Upper lobe of right lung (tissue), 1 donor: ENCODE measurements at places on chromosomes 3 and 15. TPM values are rescaled to one million over a fixed set of nuclear protein-coding genes. Genes with fewer than 3 reads are reported as not detected.
A peak's percentile ranks its signal among the peaks of the same experiment; 100 is the strongest.

GRCh38 chr3:164658125-164658524 is 420.2 kb downstream of the SI start:
- no peak for DNase-seq
- H3K4me3 ChIP-seq = no peak overlapping the region
- H3K27ac ChIP-seq = no peak overlapping the region
- H3K4me1 ChIP-seq = no peaks in the 10 kb centered on the region
- H3K36me3 ChIP-seq = no peaks in the 10 kb centered on the region

GRCh38 chr3:85050821-85051220 is 92.0 kb downstream of the CADM2 start:
- H3K4me1 ChIP-seq = no peaks in the 10 kb centered on the region
- H3K4me3 ChIP-seq = no peak overlapping the region
- H3K27ac ChIP-seq = no peak overlapping the region
- no peaks in the 10 kb centered on the region for H3K27me3 ChIP-seq

The NEK10 gene
- 0.49 TPM for total RNA-seq

DNA sequence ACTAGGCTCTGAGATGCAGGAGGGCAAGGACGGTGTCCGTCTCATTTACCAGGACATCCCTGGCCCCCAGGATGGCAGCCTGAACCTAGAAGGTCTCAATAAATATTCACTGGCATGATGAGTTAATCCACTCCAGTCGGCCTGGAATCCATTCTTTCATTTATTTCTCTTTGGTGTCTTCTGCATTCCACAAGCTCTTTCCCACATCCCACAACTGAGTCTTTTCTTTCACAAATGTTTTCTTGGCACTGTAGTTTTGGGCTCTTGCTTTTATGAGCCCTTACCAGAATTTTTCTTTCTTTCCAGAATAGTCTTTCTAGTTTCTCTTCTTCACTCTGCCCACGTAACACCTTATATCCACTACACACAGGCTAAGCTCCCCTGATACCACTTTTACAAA is 778.0 kb downstream of the AGBL1 start:
- H3K36me3 ChIP-seq = no peaks in the 10 kb centered on the region
- H3K27ac ChIP-seq = no peak overlapping the region
- no peak overlapping the region for H3K4me3 ChIP-seq

- DNase-seq = peak; percentile 56
- no peak overlapping the region for H3K4me3 ChIP-seq
- no peaks in the 10 kb centered on the region for H3K36me3 ChIP-seq
- peak overlapping the region; percentile 36 for H3K27ac ChIP-seq
- no peaks in the 10 kb centered on the region for H3K27me3 ChIP-seq
These were observed 110.2 kb downstream of the TPRA1 start for GRCh38 chr3:127480196-127480954.

GRCh38 chr3:141321109-141321497 is 47.2 kb upstream of the ZBTB38 start:
- H3K27me3 ChIP-seq = no peaks in the 10 kb centered on the region
- H3K4me1 ChIP-seq = peaks cover 7% of the 10 kb centered on the region
- H3K4me3 ChIP-seq = no peak overlapping the region
- no peak overlapping the region for H3K27ac ChIP-seq
- no peaks in the 10 kb centered on the region for H3K36me3 ChIP-seq

DNA sequence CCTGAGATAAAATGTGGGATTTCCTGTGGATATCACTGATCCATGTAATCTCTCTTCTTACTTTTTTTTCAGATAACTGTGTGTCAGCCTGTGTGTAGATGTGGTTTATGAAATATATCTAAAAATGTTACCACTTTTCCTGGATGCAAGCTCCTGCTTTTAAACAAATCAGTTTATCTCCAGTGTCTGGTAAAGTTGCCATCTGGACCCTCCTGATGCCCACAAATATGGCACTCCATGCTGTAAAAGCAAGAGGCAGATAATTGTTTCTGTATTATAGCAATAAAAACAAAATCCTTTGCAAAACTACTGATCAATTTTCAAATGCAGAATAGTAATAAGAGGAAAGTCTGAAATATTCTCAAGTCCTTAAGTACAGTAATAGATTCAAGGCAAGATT is 7.6 kb upstream of the DCLK3 start:
- no peak overlapping the region for H3K27ac ChIP-seq
- H3K4me1 ChIP-seq = no peaks in the 10 kb centered on the region
- H3K27me3 ChIP-seq = no peaks in the 10 kb centered on the region
- DNase-seq = no peak

- H3K4me3 ChIP-seq = no peak overlapping the region
- no peaks in the 10 kb centered on the region for H3K36me3 ChIP-seq
- DNase-seq = no peak
- no peaks in the 10 kb centered on the region for H3K4me1 ChIP-seq
These were observed 43.8 kb downstream of the TKT start for GRCh38 chr3:53211706-53212702.

- no peaks in the 10 kb centered on the region for H3K36me3 ChIP-seq
- H3K27me3 ChIP-seq = peaks cover 28% of the 10 kb centered on the region
- H3K4me1 ChIP-seq = peaks cover 23% of the 10 kb centered on the region
- peak overlapping the region; percentile 13 for H3K27ac ChIP-seq
These were observed 2.3 kb downstream of the FBN1 start for GRCh38 chr15:48643206-48643605.

The ERICH6 gene
- not detected for total RNA-seq

- no peaks in the 10 kb centered on the region for H3K36me3 ChIP-seq
- DNase-seq = no peak
- no peaks in the 10 kb centered on the region for H3K27me3 ChIP-seq
- H3K4me1 ChIP-seq = no peaks in the 10 kb centered on the region
These were observed 76.4 kb downstream of the USF3 start for GRCh38 chr3:113620091-113620490.

GRCh38 chr15:69497076-69497475 is 44.5 kb downstream of the RPLP1 start:
- no peak overlapping the region for H3K27ac ChIP-seq
- DNase-seq = no peak
- H3K36me3 ChIP-seq = no peaks in the 10 kb centered on the region
- H3K4me3 ChIP-seq = no peak overlapping the region
- no peaks in the 10 kb centered on the region for H3K27me3 ChIP-seq

The SEMA6D gene
- 8.0 TPM for total RNA-seq

DNA sequence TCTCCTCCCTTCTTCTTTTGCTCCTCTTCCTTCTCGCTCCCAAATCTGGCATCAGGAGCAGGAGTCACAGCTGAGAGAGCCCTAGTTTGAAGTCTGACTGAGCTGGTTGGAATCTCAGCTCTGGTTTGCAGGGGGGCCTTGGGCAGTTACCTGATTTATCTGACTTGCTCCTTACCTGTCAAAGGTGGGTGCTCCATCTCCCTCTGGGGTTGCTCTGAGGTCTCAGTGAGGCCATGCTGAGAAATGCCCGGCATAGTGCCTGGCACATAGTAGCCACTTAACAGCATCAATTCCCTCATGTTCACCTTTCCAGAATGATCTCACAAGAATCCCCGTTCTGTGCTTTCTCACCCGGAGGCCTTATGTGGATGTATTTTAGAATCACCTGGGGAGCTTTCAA is 121.2 kb upstream of the CTDSPL start:
- no peak overlapping the region for H3K4me3 ChIP-seq
- H3K27ac ChIP-seq = no peak overlapping the region
- DNase-seq = no peak
- H3K36me3 ChIP-seq = peaks cover 6% of the 10 kb centered on the region
- H3K27me3 ChIP-seq = no peaks in the 10 kb centered on the region
- H3K4me1 ChIP-seq = no peaks in the 10 kb centered on the region

- no peak overlapping the region for H3K27ac ChIP-seq
- H3K27me3 ChIP-seq = no peaks in the 10 kb centered on the region
- no peak overlapping the region for H3K4me3 ChIP-seq
- no peak for DNase-seq
These were observed 3.0 kb upstream of the PPP1R2 start for GRCh38 chr3:195546130-195546560.

DNA sequence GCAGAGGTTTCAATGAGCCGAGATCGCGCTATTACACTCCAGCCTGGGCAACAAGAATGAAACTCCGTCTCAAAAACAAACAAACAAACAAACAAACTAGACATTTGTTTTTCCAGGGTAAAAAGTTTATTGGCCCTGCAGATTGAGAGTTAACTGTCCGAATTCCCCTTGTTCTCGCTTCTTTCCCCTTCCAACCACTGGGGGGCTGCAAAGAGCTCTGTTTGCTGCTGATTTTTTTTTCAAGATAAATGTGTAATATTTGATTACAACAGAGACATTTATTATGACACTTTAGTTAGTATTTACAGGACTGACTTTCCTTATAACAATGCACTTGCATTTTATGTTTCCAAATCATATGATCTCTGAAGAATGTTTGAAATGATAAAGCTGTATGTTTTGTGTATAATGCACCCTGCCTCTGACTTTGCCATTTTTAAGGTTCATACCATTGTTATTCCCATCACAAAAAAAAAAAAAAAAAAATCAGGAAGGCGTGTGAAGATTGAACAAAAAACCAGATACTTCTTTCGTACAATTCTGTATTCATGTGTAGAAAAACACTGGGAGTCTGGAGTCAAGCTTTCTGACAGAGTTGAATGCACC is 2.8 kb downstream of the CLSTN2 start:
- peaks cover 18% of the 10 kb centered on the region for H3K4me1 ChIP-seq
- no peak for DNase-seq

DNA sequence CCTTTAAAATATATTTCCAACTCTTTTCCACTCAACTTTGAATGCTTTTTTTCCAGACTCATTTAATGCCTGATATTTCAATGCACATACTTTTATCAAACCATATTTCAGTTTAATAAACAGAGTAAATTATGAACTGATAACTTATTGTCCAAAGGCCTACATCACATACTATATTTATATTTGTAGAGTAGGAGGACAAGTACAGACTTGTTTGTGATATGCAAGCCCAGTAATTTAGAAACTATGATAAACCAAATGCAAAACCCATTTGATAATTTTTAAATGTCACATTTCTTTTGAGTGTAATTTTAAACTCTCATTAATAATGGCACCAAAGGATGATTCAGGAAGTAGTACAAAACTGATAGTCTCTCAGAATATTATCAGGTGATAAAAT is 3.3 kb downstream of the RFX7 start:
- DNase-seq = no peak
- H3K4me3 ChIP-seq = no peak overlapping the region

DNA sequence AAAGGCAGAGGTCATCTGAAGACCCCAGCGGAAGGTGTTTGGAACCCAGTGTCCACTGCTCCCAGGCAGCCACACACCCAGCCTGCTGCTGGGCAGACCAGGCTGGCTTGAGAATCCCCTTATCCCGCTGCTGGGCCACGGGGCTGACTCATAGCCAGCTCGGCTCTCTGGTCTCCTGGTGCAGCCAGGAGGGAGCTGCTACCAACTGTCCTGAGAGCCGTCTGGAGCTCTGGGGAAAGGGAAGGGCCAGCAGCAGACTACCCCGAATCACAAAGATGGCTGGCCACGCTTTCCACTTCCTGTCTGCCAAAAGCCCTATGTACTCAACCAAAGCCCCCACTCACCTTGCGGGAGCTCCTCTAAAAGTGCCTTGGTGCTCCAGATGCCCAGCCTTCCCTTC is 38.3 kb downstream of the WHAMM start:
- no peaks in the 10 kb centered on the region for H3K36me3 ChIP-seq
- no peak overlapping the region for H3K4me3 ChIP-seq
- peaks cover 4% of the 10 kb centered on the region for H3K4me1 ChIP-seq
- no peaks in the 10 kb centered on the region for H3K27me3 ChIP-seq
- no peak for DNase-seq

GRCh38 chr3:189724356-189724755 is 93.2 kb downstream of the TP63 start:
- no peaks in the 10 kb centered on the region for H3K27me3 ChIP-seq
- H3K4me1 ChIP-seq = no peaks in the 10 kb centered on the region
- H3K27ac ChIP-seq = no peak overlapping the region

The MRPS11 gene
- 33.7 TPM for total RNA-seq

The LRRC31 gene
- total RNA-seq = 1.7 TPM

DNA sequence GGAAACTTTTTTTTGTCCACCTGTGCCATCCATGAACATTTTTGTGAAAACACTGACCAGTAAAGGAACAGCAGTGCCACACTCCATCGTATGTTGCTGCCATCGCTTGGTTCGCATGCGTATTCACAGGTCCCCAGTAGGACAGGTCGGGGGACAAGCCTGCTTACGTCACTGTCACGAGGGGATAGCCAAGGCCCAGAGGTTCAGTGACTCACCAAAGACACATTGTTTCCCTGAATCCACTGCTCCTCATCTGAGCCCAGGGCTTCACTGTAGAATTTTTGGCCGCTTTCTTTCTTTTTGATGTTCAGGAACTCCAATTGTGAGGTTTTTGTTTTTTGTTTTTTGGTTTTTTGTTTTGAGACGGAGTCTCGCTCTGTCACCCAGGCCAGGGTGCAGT is 5.9 kb downstream of the ADPRH start:
- DNase-seq = no peak
- peaks cover 10% of the 10 kb centered on the region for H3K36me3 ChIP-seq
- no peak overlapping the region for H3K27ac ChIP-seq
- peaks cover 28% of the 10 kb centered on the region for H3K4me1 ChIP-seq
- H3K27me3 ChIP-seq = no peaks in the 10 kb centered on the region

- no peak overlapping the region for H3K4me3 ChIP-seq
- no peak overlapping the region for H3K27ac ChIP-seq
- H3K4me1 ChIP-seq = no peaks in the 10 kb centered on the region
- no peak for DNase-seq
- H3K27me3 ChIP-seq = no peaks in the 10 kb centered on the region
These were observed 263.2 kb upstream of the LMCD1 start for GRCh38 chr3:8238432-8238831.

DNA sequence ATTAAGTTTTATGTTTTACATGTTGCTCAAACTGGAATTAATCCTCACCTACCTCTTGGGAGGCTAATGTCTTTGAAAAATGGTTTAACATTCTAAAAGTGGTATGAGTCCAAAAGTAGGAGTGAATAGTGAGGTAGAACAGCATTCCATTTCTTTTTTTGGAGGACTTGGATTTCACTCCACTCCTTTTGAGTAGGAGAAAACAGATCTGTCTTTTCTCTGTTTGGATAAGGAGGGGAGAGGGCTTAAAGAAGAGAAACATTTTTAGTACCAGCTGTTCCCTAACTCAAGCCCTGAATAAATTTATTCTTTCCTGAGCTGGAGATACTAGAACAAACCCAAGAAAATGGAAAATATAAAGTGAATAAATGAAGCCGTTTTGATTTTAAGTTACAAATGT is 687.9 kb downstream of the MECOM start:
- no peaks in the 10 kb centered on the region for H3K36me3 ChIP-seq
- H3K4me1 ChIP-seq = no peaks in the 10 kb centered on the region
- no peaks in the 10 kb centered on the region for H3K27me3 ChIP-seq
- no peak overlapping the region for H3K4me3 ChIP-seq
- no peak overlapping the region for H3K27ac ChIP-seq

DNA sequence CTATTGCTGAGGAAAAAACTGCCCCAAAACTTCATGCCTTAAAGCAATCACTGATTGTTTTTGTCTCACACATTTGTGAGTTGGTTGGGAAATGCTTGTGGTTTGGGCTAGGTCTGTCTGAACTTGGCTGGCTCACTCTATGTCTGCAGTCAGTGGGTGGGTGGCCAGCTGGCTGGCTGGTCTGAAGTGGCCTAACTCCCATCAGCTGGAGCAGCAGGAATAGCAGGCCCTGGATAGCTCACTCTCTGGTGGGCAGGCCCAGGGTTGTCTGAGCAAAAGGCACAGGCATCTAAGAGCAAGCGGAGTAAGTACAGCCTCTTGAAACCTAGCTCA is 37.7 kb upstream of the PRR20G start:
- no peaks in the 10 kb centered on the region for H3K27me3 ChIP-seq
- DNase-seq = peak; percentile 69
- no peak overlapping the region for H3K4me3 ChIP-seq
- no peaks in the 10 kb centered on the region for H3K4me1 ChIP-seq
- no peaks in the 10 kb centered on the region for H3K36me3 ChIP-seq
